Stimulated activated CD8-positive, alpha-beta memory T cell treated with anti-CD3 and anti-CD28 coated beads, Interleukin-4, amount 100 ng/mL, for 48 hours (primary cell): ENCODE measurements at places on chromosomes 5 and 9.

- DNase-seq, result no peak
These were observed 17.6 kb downstream of the GABRA1 start for GRCh38 chr5:161865510-161865909.

- no peak for DNase-seq
These were observed 28.5 kb downstream of the NSUN2 start for GRCh38 chr5:6604341-6604740.

GRCh38 chr5:54645882-54646355 is 128.4 kb downstream of the SNX18 start:
- no peak for DNase-seq

DNA sequence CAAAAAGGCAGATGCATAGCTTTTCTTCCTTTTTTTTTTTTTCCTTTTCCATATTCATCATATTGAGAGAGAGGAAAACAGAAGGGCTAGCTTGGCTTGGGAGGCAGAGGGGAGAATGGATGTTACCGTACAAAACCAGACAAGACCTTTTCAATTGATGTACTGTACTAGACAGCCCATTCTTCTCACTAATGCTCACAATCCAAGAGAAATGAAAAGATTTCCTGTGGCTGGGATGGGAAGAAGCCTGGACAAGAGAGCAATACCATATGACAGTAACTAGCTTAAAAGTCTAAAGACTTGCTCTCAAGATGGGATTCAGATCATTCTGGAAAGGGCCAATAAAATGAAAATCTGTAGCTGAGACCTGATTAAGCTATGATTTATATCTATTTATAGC is 3.4 kb downstream of the CEMIP2 start:
- DNase-seq, result no peak

GRCh38 chr5:43833961-43834360 is 231.0 kb downstream of the NNT start:
- no peak for DNase-seq

- no peak for DNase-seq
These were observed 125.6 kb downstream of the LPAR1 start for GRCh38 chr9:110912419-110913291.

- DNase-seq, result no peak
These were observed 45.9 kb upstream of the JAK2 start for GRCh38 chr9:4939118-4939561.

DNA sequence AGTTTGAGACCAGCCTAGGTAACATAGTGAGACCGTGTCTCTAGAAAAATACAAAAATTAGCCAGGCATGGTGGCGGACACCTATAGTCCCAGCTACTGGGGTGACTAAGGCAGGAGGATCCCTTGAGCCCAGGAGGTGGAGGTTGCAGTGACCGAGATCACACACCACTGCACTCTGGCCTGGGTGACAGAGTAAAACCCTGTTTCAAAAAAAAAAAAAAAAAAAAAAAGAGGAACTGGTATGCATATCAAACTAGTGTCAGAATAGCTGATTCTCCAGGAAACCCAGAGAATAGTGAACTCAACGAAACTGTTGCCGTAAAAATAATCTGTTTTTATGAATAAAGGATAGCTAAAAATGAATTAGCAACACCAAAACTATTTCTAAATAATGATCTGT is 126.6 kb upstream of the BASP1 start:
- no peak for DNase-seq

- DNase-seq, result no peak
These were observed 685 bp upstream of the NIPSNAP3A start for GRCh38 chr9:104746798-104747197.

DNA sequence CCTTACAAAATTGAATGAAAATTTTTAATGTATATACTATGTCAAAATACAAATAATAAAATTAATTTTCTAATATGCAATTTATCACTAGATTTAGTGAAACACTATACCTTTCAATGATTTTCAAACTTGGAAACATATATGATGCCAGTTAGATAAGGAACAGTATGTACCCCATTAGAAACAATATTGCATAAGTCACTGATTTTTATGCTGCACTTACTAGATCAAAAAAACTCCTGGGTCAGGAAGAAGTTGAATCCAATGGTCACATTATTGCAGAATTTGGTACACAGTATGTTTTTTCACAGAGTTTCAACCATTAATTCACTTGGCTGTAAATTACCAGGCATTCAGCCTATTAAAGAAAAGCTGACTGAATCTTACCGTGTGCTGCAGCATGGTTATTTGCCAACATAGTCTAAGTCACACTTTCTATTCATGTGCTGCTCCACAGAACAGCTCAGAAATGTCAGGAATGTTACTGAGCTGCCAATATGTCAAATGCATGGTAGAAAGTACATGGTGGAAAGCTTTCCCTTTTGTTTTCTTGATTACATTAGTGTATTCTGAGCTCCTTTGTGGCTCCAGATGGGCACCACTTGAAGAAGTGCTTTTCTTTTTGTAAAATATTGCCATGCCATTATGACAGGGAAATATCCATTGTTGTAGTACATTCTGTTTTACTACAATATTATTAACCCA is 9.9 kb upstream of the PRR16 start:
- no peak for DNase-seq

- DNase-seq, result no peak
These were observed 18.7 kb downstream of the CPLX2 start for GRCh38 chr5:175889910-175890684.

- no peak for DNase-seq
These were observed 160.1 kb downstream of the ACER2 start for GRCh38 chr9:19568946-19569345.

- no peak for DNase-seq
These were observed 603.5 kb downstream of the ISL1 start for GRCh38 chr5:51986733-51987132.

GRCh38 chr5:157067005-157067404 is 8.1 kb upstream of the HAVCR1 start:
- no peak for DNase-seq

DNA sequence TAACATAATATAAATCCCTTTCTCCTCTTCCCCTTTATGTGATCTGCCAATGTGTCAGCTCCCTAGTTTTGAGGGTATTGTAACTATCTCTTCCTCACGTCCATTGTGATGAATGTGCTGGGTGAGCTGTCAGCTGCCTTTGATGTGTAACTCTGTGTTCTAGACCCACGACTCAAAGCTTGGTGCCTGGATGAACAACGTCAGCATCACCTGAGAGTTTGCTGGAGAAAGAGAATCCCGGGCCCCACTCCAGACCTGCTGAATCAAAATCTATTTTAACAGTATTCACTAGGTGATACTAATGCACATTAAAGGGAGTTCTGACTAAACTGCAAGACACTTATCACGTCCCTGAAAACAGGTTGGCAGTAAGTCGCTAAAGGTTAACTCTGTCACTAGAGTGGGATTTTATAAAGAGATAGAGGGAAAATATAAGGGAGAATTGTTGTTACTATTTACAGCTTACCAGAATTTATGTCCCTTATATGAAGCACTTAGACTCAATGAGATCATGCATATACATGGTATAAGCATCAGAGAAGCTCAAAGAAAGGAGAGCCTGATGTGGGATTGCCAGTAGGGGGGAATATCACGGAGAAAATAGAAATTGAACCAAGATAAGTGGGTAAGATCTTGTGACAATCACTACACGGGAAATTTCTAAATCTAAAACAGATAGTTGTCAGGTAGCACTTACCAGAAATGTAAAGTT is 423.8 kb upstream of the SLC30A5 start:
- no peak for DNase-seq

GRCh38 chr9:101403516-101404285 is 5.0 kb downstream of the ZNF189 start:
- no peak for DNase-seq

DNA sequence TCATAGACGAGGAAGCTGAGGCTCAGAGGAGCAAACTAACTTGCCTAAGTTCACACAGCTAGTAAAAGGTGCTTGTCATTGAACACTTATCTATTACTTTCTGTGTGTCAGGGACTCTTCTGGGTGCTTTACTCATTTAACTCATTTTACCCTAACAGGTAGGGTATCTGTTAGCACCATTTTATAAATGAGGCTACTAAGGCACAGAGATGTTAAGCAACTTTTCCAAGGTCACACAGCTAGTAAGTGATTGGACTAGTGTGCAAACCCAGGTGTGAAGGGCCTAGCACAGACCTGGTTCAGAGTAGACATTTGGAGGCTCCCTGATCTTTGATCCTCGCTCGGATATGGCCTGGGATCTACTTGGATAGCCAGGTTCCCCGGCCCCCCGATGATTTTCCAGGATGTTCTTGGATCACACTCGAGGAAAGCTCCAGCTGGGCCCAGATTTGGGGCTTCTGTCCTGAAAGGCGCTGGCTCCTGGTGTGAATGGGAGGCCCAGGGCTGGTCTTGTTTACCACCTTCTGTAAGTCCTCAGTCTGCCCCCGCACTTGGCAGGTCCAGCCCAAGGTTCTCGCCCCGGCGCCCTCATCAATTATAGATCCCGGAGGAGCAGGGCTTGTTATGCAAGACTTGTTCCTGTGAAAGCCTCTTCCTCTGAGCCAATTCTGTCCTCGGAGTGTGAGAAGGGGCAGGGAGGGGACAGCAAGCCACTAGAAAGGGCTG is 37.5 kb downstream of the GSN start:
- no peak for DNase-seq

GRCh38 chr9:27131731-27132130 is 22.7 kb downstream of the TEK start:
- no peak for DNase-seq

DNA sequence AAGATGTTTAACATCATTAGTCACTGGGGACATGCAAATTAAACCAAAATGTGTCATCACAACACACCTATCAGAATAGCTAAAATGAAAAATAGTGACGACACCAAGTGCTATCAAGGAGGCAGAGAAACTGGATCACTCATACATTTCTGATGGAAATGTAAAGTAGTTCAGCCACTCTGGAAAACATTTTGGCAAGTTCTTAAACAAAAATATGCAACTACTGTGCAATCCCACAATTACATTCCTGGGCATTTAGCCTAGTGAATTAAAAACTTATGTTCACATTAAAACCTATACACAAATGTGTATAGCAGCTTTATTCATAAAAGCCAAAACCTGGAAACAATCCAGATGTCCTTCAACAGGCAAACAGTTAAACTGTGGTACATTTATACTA is 53.1 kb downstream of the SVEP1 start:
- no peak for DNase-seq

- no peak for DNase-seq
These were observed 8.9 kb upstream of the FBXO38 start for GRCh38 chr5:148374690-148375360.

DNA sequence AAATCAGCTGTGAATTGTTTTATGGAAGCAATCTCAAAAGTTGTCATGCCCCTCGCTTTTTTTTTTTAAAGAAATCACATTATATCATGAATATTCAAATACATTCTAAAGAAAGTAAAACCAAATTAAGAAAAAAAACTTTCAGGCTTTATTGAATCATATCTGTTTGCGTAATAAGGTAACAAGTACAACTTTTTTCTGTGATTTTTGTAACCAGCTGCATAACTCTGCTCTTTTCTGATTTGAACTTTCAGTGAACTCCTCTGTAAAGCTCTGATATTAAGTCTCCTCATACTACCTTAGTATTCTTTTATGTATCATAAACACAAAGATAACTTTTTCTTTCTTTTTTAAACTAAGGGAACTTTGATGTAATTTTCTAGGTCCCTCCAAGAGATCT is 65.3 kb downstream of the CWC27 start:
- no peak for DNase-seq

DNA sequence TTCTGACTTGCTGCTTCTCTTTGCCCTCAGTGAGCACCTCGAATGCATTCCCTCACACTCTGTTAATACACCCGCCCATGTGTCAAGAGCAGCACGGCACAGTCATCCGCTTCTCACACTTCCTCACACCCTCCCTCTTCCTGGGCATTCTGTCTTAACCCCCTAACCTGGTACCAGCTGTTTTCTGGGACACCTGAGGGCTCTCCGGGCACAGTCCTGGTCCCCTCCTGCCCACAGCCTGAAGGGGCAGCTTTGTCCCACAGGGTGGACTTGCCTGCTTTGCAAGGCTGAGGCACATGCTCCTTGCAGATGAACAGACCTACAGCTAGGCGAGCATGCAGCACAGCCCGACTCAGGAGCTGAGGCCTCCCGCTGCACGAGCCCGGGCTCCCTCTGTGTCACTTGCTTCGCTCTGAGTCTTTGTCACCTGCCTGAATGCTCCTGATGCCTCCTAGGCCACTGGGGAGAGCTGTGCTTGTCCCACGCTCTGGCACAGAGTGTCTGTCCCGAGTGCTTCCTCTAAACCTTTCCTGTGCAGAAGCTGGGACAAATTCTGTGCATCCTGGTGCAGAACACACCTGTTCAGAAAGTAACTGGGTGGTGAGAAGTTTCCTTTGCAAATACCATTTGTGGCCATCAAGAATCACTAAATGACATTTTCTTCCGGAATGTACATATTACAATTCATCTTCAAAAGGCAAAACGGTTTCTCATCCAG is 47.8 kb downstream of the AHRR start:
- peak; percentile 31 for DNase-seq

DNA sequence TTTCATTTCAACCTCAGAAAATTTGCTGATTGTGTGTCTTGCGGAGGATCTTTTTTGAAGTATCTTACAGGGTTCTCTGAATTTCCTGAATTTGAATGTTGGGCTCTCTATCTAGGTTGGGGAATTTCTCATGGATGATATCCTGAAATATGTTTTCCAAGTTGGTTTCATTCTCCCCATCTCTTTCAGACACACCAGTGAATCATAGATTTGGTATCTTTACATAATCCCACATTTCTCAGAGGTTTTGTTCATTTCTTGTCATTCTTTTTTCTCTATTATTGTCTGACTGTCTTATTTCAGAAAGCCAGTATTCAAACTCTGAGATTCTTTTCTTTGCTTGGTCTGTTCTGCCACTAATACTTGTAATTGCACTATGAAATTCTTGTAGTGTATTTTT is 456.9 kb downstream of the PRELID2 start:
- no peak for DNase-seq

GRCh38 chr9:121556580-121556979 is 56.9 kb upstream of the GGTA1 start:
- no peak for DNase-seq

- DNase-seq, result no peak
These were observed 138.1 kb upstream of the TLE4 start for GRCh38 chr9:79433703-79434102.

DNA sequence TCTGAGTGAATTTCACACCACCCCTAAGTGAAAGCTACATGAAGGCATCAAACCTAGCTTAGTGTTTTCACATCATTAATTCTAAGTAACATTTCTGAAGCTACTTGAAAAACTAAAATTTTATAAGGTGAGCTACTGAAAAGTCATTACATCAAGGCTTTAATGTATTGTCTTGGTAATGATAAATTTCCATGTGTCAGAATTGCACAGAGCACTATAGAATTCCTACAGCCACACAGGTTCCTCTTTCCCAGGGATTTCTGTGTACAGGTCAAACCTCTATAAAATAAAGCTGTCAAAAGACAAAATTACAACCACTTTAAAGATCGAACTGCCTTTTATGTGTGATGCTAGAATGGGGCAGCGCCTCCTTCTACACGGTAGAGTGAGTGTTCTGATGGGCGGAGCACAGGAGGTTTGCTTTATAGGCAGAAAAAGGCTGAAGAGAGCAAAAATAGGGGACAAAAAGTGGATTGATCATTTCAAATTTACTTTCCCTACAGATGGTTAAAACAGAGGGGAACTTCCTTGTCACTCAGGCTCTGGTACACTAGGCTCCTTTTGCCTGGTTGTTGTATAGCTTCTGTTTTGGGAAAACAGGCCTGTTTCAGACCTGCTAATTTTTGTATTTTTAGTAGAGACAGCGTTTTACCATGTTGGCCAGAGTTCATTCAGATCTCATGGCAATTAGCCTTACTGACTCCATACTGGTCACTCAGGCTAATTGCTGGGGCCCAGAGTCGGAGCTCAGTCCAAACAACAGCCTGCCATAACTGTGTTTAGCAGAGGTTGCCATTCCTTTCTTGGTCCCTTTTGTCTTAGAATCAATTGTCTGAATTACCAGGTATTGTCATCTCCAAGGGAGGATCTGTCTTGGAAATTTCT is 102.5 kb upstream of the BASP1 start:
- DNase-seq, result no peak
